Posterior cingulate gyrus (tissue), 11 donors: ENCODE measurements at places on chromosomes 3 and 15.

- DNase-seq, result no peak
These were observed 504.6 kb upstream of the NECTIN3 start for GRCh38 chr3:110567029-110567428.

- DNase-seq, result no peak
These were observed 13.1 kb downstream of the PLA2G4F start for GRCh38 chr15:42143356-42143755.

DNA sequence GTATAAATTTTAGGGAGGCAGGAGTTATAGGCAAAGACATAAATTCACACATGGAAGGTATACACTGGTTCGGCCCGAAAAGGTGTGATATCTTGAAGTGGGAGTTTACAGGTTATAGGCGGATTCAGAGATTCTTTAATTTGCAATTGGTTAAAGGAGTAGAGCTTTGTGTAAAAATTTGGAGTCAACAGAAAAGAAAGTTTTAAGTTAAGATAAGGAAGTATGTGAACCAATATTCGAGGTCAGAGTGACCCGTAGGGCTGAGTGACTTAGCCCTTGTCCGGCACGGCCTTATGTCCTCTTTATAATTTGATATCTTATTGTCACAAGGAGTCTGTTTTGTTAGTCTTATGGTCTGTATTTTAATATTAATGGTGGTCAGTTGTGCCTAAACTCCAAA lies 10.6 kb upstream of the THSD4 start:
- DNase-seq, result no peak

DNA sequence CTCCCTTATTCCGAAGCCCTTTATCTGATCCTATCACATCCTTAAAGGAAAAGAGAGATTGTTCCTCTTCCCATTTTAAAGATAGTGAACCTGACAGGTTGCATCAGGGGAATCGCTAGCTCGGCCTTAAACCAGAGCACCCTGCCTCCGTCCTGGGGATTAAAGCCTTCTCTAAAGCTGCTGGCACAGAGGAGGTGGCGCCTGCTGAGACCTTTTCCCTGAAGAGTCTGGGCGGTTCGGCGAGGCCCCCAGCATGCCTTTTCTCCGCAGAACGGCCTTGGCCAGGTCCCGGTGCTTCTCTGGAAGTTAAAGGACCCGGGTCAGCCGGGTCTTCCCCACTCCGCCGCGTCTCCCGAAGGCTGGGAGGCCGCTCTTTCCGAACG lies 593 bp downstream of the FAM219B start:
- no peak for DNase-seq

DNA sequence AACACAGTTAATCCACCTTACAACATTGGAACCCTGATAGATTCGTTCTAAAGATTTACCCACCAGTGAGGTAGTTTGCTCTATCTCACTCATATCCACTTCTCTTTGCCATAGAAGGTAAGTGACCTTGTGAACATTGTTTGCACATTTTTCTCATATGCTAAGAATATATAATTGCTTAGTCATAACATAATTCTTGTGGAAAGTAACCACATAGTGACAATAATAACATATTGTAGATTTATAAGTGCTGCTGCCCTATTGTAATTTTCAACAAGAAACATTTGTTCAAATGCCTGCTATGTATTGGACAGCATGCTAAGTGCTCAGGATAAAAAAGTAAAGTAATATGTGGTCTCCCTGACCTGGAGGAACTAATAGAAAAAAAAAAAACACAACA lies 554.2 kb upstream of the KCNMB2 start:
- DNase-seq, result no peak

GRCh38 chr15:66128116-66128680 lies 125.4 kb downstream of the MEGF11 start:
- no peak for DNase-seq
